ENCODE measurements at places on chromosomes 1 and 21.

GRCh38 chr1:73452522-73452921 lies 745.5 kb downstream of the LRRIQ3 start:
- no peak for DNase-seq

DNA sequence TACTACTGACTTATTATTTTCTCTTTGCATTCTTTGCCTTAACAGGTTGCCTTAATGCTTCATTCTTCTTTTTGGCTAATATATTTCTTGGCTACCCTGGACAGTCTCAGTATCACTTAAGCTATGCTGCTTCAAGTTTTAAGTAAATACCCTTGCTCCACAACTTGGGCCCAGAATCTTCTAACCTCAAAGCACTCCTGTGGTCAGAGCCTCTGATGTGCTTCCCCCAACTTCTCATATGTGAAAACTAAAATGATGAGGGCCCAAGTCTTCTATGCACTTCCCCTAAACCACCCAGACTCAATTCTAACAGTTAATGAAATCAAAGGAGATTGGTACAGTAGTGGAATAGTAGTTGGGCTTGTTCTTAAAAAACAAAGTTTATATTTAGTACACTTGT lies 314.1 kb downstream of the PLPP3 start:
- no peak for DNase-seq

DNA sequence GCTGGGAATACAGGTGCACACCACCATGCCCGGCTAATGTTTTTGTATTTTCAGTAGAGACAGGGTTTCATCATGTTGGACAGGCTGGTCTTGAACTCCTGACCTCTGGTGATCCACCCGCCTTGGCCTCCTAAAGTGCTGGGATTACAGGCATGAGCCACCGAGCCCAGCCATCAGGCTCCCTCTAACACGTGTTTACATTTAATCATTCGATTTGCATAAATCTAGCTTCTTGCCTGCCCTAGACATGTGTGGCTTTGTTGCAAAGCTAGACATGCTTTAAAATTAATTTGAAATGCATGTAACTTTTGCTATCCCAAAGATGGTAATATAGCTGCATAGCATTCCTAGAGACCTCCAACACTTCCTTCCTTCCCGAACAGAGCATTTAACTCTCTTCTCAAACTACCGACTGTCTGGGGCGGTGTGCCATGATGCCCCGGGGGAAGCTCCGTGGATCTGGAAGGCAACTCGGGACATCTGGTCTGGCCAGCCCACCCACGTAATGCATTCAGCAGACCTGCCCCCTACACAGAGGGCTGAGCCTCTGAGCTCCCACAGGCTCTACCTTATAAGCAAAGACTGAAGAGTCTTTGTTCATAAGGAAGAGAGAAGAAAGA lies 34.6 kb upstream of the NID1 start:
- DNase-seq, result no peak

DNA sequence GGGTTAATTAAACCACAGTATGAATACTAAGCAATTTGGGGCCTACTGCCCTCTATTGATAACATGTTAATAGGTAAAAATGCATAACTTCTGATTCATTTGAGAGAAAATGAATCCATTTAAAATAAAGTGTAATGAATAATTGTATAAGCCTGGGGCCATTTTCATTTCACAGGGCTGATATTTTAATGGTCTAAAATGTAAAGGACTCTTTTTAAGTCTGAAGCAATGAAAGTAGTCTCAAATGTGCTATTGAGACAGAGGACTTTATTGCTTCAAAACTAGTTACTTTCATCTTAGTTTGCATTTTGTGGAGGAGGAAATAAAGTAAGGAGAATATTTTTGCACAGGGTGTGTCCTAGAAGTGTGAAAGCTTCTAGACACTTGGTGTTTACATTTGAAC lies 155.4 kb downstream of the TLR5 start:
- no peak for DNase-seq

DNA sequence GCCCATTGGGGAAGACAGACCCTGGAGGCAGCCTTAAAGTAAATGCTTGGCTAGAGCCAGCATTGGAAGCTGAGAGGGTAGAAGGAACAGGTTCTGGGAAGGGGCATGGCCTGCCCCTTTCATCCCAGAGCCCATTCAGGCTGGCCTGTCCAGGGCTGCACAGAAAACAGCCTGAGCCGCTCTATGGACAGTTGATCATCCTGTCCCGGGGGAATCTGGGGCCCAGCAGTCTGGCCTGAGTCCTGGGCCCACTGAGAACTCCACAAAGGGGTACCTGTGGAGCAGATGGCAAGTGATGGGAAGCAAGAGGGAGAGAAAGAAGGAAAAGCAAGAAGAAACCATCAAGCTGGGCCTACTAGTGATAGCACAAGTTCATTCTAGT lies 13.2 kb downstream of the TMEM81 start:
- DNase-seq, result no peak

DNA sequence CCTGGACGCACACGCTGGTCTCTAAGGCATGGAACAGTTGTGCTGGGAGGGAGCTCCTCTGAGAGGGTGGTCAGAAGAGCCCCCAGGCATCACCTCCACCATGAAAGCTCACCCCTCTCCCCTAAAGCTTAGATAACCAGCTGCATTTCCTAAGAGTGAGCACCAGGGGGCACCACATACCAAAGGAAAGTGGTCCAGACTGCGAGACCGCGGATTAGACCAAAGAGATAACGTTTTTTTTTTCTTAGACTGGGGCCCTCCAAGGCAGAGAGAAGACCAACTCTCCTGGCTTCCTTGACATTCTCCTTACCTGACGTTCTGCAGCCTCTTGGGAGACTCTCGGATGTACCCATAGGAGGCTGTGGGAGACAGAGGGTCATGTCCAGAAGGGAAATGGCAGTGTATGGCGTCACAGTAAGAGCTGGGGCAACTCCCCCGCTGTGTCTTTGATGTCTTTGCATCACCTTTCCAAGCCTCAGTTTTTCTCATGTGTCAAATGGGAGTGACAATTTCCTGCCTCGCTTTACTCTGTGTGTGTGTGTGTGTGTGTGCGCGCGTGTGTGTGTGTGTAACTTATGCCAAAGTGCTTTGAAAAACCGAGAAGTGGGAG lies 12.3 kb upstream of the IFNLR1 start:
- no peak for DNase-seq

Measured in left lobe of liver (tissue), 2 donors.